ENCODE measurements at places on chromosomes 4 and X.

DNA sequence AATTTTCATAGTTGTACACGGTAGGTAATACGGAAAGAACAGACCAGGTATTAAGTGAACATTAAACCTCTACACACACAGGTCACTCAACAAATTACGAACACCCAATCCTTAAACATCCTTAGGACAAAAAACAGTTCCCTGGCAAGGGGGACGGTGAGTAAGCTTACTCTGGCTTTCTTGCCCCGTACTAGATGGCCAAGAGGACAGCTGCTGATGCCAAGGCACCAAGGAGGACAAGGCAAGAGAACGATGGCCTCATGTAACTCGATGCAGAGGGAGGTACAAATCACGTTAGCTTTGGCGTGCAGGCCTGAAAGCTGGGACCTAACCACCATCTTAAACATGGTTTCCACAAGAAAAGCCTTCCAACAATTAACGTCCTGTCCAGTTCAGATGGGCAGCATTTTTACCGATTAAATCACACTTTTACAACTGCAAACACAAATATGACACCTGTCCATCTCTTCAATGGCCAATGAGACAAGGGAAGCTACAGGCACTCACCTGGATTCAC is 23.7 kb downstream of the FAT1 start:
- no peak for DNase-seq

DNA sequence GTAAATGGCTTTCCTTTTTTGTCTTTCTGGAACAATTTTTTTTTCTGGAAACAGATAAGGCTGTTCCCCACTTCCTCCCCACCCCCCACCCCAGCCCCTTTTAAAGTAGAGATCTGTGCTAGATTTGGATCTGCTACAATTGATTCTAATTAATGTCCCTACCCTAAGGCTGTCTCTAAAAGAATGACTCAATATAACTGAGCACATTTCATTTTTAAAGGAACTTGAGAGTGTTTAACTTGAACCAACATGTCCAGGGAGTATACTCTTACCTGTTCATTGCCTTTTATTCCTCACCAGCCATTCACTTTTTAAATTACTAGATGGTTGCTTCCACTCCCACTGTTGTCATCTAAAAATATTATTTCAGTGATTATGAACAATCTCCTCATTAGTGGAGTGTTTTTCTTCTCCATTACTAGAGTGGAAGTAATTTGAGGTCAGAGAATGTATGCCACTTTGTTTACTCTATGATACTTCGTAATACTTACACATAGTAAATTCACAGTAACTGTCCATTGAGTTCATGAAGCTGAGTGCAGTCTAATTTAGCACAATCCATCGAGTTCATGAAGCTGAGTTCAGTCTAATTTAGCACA is 14.1 kb upstream of the CNOT6L start:
- DNase-seq: no peak

DNA sequence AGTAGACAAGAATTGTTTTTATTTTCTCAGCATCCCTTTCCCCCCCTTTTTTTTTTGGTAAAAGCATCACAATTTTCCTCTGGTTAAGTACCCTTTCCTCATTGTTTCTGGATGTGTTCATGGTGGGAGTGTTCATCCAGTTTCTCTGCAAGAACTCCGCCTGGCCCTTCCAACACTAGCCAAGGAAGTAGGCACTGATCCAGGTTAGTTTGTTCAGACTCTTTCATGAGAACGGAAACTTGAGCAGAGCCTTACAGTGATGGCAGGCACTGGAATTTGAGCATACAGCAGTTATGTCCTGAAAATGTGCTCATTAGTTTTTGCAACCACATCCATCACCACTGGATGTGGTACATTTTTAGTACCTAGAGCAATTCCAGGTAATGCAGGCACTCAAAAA is 336.1 kb upstream of the BOD1L1 start:
- DNase-seq: no peak

GRCh38 chrX:16119353-16120220 is 3.8 kb upstream of the GRPR start:
- DNase-seq: no peak

DNA sequence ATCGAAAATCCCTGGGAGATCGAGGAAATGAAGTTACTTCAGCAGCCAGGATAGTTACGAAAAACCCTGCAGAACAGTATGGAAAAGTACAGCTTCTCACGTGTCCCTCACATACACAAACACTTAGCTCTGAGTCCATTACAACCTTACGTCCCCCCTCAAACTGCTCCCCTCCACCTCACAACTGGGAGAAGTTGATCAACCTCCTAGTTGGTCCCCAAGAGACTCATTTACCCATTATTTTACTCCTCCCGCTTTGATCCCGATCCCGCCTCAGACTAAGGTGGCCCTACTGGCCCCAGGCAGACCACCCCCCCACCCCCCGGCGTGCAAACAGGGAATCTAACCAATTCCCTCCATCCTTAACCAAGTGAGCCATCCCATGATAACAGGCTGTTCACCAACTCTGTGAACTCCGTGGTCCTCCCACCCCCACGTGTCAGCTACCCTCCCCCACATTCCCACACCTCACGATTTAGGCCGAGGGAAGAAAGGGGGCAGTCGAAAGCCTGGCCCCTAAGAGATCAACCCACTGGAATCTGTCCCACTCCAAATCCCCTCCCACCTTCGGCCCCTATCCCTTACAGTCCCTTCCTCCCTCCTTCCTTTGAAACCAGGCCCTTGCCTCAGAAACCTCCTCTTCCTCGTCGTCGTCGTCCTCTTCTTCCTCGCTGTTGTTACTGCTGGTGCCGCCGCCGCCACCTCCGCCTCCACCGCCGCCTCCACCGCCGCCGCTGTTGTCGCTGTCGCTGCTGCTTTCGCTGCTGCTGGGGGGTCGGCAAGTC is 755 bp downstream of the ANKRD17 start:
- DNase-seq: peak; percentile 12

DNA sequence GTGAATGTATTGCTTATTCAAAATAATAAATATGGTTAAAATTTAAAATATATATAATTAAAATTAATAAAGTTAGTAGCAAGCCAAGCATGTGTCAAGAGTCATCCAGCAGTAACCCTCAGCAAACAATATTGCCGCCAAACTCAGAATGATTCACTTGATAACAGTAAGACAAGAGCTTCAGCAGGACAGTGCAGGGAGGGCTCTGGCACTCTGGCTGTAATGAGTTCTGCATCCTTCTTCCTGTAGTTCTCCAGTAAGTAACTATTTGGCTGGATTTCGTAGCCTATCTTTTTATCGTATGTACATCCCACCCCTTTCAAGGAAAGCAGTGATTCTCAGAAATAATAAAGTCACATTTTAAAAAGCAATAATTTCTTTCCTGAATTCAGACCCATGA is 17.6 kb downstream of the OTUD6A start:
- DNase-seq: no peak

DNA sequence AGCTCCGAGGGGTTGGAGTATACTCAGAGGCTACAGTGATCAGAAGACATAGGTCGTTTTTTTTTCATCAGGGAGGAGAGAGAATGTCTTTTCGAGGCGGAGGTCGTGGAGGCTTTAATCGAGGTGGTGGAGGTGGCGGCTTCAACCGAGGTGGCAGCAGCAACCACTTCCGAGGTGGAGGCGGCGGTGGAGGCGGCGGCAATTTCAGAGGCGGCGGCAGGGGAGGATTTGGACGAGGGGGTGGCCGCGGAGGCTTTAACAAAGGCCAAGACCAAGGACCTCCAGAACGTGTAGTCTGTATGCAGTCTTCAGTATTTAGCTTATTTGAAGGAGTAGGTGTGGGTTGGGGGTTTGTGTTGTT is 500 bp downstream of the GAR1 start:
- peak; percentile 66 for DNase-seq

- DNase-seq: no peak
These were observed 1.7 kb upstream of the TMEM271 start for GRCh38 chr4:577499-578450.

GRCh38 chr4:7518871-7519637 is 84.3 kb upstream of the PSAPL1 start:
- no peak for DNase-seq

DNA sequence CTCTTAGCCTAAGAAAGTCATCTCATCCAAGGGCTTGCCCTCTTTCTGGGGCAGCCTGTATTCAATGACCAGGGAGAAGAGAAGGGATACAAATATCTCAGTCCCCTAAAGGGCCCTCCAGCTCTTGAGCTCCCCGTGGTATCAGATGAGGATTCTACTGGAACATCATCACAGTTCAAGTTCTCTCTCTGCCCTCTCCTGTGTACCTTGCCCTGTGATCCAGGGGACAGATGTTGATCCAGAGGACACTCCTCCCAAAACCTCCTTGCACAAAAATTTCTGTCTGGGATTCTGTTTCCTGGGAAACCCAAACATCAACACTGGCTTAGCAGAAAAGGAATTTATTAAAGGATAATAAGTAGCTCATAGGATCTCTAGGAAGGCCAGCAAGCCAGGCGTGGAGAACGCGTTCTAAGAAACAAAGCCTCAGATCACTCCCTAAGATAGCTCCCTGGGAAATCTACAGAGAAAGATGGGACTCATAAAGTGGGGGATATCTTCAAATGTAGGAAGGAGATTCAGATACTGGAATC is 296.3 kb upstream of the KLF3 start:
- no peak for DNase-seq

GRCh38 chrX:153828723-153829548 is 1.4 kb downstream of the PDZD4 start:
- no peak for DNase-seq

GRCh38 chr4:74395633-74396032 is 30.7 kb downstream of the EREG start:
- DNase-seq: no peak

- DNase-seq: no peak
These were observed 78.1 kb upstream of the PLAC8 start for GRCh38 chr4:83192634-83193033.

- DNase-seq: no peak
These were observed 166.1 kb downstream of the LRBA start for GRCh38 chr4:150849016-150849415.

DNA sequence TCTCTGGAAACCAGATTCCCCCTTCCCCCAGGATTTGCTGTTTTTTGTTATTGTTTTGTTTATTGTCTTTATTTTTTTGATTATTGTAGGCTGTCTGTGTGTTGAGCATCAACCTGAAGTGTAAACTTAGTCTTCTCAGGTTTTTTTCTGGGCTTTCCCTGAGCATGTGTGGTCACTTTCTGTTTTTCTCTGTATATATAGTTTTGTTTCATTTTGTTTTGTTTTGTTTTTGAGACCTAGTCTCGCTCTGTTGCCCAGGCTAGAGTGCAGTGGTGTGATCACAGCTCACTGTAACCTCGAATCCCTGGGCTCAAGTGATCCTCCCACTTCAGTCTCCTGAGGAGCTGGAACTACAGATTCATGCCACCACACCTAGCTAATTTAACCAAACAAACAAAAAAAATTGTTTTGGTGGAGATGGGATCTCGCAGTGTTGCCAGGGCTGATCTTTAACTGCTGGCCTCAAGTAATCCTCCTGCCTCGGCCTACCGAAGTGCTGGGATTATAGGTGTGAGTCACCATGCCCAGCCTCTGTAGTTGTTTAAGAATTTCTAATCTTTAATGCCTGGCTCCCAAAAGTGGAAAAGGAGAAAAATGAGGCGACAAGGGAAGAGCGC is 9.1 kb downstream of the IL13RA1 start:
- DNase-seq: no peak

GRCh38 chr4:4677556-4678522 is 136.0 kb upstream of the STX18 start:
- DNase-seq: no peak

- DNase-seq: no peak
These were observed 9.7 kb downstream of the SMIM10 start for GRCh38 chrX:135000516-135000915.

DNA sequence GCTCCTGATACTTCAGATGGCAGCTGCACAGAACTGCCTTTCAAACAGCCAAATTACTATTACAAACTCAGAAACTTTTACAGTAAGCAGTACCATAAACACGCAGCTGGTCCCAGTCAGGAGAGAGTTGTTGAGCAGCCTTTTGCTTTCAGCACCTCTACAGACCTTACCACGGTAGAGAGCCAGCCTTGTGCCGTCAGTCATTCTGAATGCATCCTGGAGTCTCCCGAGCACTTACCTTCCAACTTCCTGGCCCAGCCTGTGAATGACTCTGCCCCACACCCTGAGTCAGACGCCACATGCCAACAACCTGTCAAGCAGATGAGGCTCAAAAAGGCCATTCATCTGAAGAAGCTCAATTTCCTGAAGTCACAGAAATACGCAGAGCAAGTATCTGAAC is 12.4 kb downstream of the ZBTB49 start:
- DNase-seq: no peak

DNA sequence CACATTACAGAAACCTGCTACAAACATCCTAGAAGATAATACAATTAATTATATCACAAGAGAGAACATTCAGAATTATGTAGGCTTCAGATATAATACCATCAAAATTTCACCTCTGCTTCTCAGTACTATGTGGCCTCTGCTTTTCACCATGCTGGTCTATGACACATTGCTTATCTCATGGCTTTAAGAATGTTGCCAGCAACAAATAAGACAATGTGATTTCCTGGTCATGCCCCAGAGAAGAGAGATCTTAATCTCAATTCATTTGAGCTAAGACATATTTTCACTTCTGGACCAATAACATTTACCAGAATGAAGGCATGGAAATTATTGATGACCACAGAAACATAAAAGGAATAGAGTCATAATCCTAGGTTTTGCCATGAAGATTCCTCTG is 1233.4 kb upstream of the ADGRL3 start:
- no peak for DNase-seq

GRCh38 chr4:44487341-44487740 is 38.7 kb upstream of the KCTD8 start:
- DNase-seq: no peak

DNA sequence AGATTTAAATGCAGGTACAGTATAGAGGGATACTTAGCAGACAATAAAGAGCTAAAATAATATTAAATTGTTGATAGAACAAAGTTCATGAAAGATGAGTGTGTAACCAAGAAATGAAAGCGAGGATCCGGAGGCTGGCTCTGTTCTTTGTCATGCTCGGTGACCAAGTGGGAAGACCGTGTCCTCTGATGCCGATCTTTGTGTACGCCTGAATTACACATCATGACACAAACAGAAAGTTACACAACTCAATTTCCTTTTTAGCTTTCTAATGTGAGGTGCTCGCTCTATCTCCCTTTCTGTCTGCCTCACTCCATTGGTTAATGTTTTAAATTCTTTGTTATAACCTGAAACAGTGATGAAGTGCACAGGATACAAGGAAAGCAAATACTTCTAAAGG is 114.8 kb upstream of the NEIL3 start:
- DNase-seq: no peak

GRCh38 chr4:71275570-71275969 is 63.2 kb upstream of the SLC4A4 start:
- DNase-seq: no peak

- DNase-seq: no peak
These were observed 250.0 kb downstream of the ARHGAP24 start for GRCh38 chr4:85724791-85725563.

GRCh38 chr4:115294717-115295116 is 181.3 kb upstream of the NDST4 start:
- no peak for DNase-seq
